ENCODE measurements at places on chromosomes 13 and 19.

DNA sequence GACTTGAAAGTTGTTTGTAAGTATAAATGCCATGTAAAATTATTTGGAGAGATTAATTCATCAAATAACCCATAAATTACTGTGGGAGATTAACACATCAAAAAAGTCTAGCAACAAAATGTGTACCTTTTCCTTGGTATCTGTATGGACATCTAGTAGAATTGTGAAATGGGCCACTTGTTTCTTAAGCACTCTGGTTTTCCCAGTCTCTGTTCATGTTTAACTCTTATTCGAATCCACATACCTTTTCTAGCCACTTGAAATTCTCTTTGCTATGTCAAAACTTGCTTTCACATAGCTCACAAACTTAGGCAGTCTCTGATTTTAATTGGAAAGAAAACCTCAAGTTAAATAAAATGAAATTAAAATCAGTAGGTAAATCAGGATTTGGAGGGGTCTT lies 470.6 kb downstream of the LMO7 start:
- no peak for DNase-seq

GRCh38 chr13:50912851-50913250 lies 3.3 kb downstream of the RNASEH2B start:
- DNase-seq = no peak

DNA sequence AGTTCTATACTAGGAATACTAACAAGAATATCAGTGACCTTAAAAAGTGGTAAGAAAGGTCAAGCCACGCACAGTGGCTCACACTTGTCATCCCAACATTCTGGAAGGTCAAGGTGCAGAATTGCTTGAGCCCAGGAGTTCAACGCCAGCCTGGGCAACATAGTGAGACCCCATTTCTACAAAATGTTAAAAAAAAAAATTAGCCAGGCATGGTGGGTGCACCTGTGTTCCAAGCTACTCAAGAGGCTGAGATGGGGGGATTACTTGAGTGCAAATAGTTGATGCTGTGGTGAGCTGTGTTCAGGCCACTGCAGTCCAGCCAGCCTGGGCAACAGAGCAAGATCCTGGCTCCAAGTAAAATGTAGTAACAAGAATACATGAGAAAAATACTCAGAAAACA lies 61.8 kb downstream of the PCDH9 start:
- DNase-seq = no peak

GRCh38 chr19:52992109-52993004 lies 21.4 kb upstream of the ERVV-1 start:
- no peak for DNase-seq

- no peak for DNase-seq
Measured at GRCh38 chr13:28559636-28560259, 64.8 kb upstream of the FLT1 start.

DNA sequence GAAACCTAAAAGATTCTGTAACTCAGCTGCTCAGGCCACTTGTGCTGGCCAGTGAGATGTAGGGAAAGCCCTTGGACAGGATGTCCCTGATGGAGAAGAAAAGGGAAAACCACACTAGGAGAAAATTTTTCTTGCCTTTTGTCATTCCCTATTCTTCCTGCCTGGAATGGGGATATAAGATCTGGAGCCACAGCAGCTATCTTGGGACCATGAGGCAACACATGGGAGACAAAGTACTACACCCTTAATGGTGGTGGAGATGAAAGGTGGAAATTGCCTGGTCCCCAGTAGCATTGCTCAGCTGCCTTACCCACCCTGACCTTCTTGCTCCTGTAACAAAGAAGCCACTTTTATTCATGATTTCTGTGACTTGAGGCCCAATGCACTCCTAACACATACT lies 9.4 kb downstream of the RSPH6A start:
- DNase-seq = no peak

DNA sequence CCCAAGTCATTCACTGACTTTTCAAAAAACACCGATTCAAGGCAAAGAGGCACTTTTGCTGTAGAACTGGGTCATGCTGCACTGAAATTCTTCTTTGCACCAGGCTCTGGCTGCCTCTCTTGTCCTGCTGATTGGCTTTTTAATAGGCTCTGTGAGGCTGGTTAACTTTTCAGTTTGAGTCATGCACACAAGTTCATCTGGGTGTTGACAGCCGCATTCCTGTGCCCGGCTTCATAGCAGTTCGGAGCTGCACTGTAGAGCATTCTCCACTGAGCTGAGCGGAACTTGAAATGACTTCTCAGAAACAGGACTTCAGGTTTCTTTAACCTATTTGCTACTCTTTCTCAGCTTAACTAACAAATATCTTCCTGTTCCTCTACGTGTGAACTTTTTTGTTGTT lies 978.3 kb downstream of the UQCRFS1 start:
- DNase-seq = no peak

- DNase-seq = no peak
Measured at GRCh38 chr19:27689734-27690241, 1523.2 kb downstream of the UQCRFS1 start.

DNA sequence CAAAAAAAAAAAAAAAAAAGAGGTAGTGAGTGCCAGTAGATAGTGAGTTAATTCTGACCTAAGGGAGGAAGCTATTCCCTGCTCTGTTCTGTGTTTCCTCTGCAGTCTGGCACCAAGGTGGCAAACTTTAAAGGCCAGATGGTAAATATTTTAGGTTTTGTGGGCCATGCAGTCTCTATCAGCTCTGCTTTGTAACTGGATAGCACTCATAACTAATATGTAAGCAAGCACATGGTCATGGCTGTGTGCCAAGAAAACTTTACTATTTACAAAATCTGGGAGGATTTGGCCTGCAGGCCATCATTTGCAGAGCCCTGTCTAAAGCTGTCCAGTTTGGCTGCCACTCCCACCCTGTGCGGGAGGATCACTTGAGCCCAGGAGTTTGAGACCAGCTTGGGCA lies 4.3 kb downstream of the PIN1 start:
- DNase-seq = no peak

GRCh38 chr19:46367426-46367825 lies 20.5 kb downstream of the PPP5C start:
- DNase-seq = no peak

- no peak for DNase-seq
Measured at GRCh38 chr13:25065974-25066770, 29.8 kb upstream of the PABPC3 start.

GRCh38 chr19:40413291-40413845 lies at the start of gene PRX:
PRX (minus strand) TSS chr19:40413378; CDS start chr19:40407932, 5,446 bp downstream.
- DNase-seq = no peak

DNA sequence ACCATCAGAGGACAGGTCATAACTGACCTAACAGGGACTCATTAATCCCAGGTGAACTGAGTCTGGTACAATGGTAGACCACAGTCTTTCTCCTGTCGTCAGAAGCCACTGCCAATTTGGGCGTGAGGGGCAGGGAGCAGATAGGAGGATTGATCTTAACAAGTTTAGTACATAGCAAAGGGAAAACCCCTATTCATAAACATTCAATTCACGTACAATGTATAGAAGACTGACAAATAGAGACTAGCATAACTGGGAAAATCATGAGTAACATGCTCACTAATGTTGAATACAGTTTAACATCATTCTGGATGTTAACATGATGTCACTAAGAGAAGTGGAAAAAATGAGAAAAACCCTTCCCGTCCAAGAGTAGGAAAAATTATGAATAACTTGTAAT lies 54.1 kb downstream of the SLC7A1 start:
- no peak for DNase-seq

DNA sequence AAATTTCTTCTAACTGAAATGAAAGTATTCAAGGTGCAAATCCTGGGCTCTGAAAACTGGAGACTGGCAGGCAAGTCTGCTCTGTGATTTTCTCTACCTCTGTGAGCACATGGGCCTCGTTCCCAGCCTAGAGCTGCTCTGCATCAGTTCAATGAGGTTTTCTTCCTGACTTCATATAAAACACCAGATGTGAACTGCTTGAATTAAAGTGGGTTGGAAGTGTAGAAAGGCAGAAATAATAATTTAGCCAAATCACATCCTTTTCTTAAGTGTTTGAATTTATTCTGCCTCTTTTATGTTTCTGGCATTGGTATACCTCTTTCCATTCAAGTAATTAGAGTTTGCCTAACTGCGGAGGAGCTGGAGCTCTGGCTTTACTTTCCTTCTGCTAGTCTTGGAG lies 540.8 kb downstream of the OLFM4 start:
- no peak for DNase-seq

DNA sequence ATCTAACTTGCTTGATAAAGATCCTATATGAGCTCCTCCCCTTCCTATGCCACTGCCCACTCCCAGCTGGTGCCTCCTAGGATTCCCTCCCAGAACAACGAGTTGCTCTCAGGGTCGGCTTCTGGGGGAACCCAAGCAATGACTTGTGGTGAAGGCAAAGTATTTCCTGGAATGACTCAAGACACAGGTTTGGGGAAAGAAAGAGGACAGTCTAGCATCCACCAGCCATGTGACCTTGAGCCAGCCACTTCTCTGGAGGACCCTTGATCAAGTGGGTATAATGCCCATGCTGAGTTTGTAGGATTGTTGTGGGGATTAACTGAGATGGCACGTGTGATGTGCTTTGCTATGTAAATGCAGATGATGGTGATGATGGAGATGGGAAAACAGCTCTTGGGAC lies 33.0 kb downstream of the MBD3L2B start:
- no peak for DNase-seq

GRCh38 chr13:97212601-97213040 lies 9.5 kb upstream of the MBNL2 start:
- DNase-seq = no peak

GRCh38 chr19:4591320-4591719 lies 31.8 kb upstream of the SEMA6B start:
- no peak for DNase-seq

GRCh38 chr13:98278068-98278724 lies 101.1 kb upstream of the RNF113B start:
- no peak for DNase-seq

- peak; percentile 60 for DNase-seq
Measured at GRCh38 chr13:95480131-95480545, 72.4 kb upstream of the CLDN10 start.

GRCh38 chr13:28822151-28822550 lies 2.0 kb downstream of the MTUS2 start:
- DNase-seq = no peak

DNA sequence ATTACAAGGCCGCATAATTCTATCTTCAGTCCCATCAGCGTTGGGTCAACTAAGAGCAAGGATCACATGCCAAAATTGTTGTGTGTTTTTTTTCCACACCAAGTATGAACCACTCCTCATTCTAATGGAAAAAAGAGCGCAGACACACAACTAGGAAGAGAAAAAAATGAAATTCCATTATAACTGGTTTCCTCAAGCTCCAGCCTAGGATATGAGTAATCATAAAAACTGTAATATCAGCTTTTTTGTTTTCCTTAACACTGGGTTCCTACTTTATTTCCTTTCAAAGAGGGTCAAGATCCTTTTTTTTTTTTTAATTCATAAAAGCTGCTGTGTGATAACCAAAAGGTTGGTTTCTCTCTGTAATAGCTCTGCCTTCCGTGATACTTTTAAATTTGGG lies 19.4 kb downstream of the TSHZ3 start:
- DNase-seq = no peak

DNA sequence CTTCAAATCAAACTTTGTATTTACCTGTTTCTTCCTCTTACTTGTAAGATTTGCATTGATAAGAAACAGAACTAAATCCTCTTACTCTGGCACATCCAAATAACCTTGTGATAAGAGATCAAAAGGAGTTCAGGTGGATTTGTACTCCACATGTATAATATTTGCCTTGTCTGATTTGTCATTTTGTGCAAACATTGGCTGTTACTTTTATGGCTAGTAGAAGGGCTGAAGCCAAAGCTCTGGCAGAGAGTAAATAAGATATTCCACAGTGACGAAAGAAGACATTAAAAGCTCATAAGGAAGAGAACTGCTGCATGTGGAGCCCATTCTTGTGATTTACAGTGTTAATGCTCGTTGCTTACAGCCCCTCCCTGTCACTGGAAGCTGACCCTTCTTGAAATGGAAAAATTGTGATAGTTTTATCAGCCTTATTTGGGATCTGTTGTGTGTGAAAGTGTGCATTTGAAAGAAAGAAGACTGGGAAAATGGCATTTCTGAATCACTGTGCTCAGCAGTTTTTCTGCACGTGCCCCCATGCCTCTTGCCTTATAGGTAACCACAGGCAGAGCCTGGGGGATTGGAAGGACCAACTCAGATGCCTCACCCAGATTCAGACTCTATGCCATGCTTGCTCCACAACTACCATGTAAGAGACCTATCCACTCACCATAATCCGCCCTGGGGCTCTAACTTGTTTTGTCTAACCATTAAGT lies 68.2 kb downstream of the OXGR1 start:
- no peak for DNase-seq

- no peak for DNase-seq
Measured at GRCh38 chr13:98089246-98089645, 53.6 kb upstream of the FARP1 start.

- DNase-seq = peak; percentile 40
Measured at GRCh38 chr13:47904241-47904640, 96.8 kb downstream of the SUCLA2 start.

GRCh38 chr19:1076046-1076386 lies 9.0 kb downstream of the ARHGAP45 start:
- DNase-seq = no peak

DNA sequence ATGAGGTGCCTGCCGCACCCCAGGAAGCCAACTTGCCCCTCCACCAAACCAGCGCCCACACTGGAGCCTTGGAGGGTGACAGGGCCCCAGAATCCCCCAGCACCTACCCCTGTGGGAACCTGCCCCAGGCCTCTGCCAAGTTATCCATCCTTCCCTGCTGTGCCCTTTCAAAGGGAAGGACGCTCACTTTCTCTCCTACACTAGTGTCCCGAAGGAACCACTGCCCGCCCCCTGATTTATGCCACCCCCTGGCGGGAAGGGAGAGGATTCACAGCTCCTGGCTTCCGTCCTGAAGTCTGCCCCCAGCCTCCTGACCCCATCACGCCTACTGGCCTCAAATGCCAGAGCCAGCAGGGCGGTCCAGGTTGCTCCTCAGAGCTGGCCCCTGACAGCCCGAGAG lies 1.4 kb downstream of the EVI5L start:
- peak; percentile 7 for DNase-seq

GRCh38 chr13:51048616-51049015 lies 62.5 kb downstream of the C13orf42 start:
- DNase-seq = no peak

GRCh38 chr13:79671420-79671819 lies 190.5 kb downstream of the NDFIP2 start:
- no peak for DNase-seq

DNA sequence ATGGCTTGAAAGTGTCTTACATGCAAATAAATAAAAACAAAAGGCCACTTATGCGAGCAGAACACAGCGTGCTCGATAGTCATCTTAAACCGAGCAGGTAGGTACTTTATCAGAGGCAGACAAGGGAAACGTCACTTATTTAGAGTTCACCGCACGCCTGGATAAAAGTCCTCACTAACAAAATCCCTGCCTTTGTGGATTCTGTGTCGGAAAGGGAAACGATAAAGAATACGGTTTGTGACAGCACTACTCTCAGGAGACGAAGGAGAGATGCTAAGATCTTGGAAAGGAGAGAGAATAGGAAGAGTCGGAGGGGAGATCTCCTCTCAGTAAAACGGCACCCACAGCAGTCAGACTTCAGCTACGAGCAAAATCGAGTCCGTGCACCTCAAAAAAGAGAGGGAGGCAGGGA lies 581 bp downstream of the RCBTB1 start:
- DNase-seq = no peak

- no peak for DNase-seq
Measured at GRCh38 chr13:42228527-42228926, 43.4 kb upstream of the AKAP11 start.

- DNase-seq = peak; percentile 43
Measured at GRCh38 chr19:18419699-18420460, 682 bp downstream of the SSBP4 start.
